GM19239 (cell line): ENCODE measurements at places on chromosomes 12 and 14.

- no peak for DNase-seq
Observed at GRCh38 chr12:67271976-67272375, 2.8 kb downstream of the CAND1 start.

- DNase-seq: no peak
Observed at GRCh38 chr12:46560874-46561273, 188.3 kb upstream of the SLC38A2 start.

- no peak for DNase-seq
Observed at GRCh38 chr14:81401420-81402122, 1.4 kb upstream of the STON2 start.

DNA sequence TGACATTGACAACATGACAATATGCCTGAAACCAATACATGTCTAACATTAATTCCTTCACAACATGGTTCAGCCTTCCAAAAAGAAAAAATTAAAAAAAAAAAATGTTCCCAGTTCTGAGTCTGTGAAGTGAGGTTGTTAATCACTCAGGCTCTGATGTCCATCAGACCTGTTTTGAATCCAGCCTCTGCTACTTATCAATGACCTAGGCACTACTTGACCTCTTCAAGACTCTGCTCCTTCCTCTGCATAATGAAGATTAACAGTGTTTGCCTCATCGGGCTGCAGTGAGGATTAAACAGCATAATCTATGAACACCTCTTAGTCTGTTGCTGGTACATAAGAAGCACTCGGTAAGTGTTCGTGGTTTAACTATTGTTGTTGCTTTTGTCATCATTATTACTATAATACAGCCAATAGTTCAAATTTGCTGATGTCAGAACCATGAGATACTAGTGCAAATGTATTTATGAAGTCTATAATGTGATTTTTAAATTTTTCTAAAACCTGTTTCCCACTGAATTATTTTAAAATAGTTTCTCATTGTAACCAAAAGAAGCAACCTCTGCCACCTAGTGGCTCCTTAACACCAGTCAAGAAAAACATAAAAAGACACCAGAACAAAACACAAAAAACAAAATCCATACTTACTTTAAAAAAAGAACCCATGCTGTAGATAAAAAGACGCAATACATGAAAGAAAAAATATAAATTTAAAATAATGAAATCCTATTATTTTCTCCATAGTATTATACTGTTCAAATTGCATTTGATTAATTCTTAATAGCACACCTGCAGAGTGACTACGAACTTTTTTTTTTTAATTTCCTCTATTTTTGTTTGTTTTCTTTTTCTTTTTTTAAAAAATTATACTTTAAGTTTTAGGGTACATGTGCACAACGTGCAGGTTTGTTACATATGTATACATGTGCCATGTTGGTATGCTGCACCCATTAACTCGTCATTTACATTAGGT, 20.3 kb upstream of the TMX1 start:
- DNase-seq: no peak

GRCh38 chr12:42085594-42085993, 59.1 kb downstream of the GXYLT1 start:
- no peak for DNase-seq
